KBM-7 (cell line): ENCODE measurements at places on chromosomes 1 and 21.

DNA sequence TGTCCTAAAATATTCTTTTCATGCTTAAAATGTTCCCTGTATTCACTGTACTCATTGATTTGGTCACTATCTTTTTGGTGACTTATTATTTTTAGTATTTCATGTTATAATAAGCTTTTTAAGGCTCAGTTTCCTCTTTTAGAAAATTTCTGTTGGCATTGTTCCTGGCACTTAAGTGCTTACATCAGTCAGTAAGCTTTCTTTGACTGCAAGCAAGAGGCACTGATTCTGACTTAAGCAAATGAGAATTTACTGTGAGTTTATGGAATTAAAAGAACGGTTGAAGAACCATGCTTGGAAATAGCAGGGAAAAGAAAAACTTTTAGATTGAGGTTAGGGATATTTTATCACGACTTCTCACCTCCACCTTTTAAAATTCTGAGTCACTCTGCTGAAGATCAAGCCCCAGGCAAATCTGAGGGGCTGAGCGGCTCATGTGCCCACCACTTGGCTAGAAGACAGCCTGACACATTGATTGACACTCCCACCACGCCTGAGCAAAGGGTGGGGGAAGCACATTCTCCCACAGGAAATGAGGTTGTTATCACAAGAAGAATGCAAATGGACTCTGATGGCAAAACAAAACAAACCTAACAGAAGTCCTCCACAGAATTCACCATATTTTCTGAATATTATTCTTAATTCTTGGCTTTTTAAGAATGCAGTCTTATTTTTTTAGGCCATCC, 102.8 kb downstream of the KCTD3 start:
- DNase-seq: no peak

GRCh38 chr1:215878128-215878527, 311.0 kb downstream of the KCTD3 start:
- no peak for DNase-seq

DNA sequence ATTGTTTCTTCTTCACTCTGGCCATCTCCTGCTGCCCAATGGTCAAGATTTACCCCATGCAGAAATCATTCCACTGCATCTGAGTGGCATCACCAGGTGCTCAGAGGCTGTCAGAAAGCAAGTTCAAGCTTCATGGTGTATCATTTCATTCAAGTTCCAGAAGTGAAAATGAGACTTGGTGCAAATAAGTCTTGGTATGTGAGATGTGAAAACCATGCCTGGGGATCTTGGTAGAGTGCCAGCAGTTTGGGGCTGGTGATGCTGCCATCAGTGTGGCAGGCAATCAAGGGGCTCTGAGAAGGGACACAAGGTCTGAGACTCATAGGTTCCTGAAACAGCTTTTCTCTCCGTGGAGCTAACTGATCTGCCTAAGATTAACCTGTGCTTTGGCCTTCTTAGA, 52.0 kb downstream of the CD2 start:
- DNase-seq: no peak

DNA sequence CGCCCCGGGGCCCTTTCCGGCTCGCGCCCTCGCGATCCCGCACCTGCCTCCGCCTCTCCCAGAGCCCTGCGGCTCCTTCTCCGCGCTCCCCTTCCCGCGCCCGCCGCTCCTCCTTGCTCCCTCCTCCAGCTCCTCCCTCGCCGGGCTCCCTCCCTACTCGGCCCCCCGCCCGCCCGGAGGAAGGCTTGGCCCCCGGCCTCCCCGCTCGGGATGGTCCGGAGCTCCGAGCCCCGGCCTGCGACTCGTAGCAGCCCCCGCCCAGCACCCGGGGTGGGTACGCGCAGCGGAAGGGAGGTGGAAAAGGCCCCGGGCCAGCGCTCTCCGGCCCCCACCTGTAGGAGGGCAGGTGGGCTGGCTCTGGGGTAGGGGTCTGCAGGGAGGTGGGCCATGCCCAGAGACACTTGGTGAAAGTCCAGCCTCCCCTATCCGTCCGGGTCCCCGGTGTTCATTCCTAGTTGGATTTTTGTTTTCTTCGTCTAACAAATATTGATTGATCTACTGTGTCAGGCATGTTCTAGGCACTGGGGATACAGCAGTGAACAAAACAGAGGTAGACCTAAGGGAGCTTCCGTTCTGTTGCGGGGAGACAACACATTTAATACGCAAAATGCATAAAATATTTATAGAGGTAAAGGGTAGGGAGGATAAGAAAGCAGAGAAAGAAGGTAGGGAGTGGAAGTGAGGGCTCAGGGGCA, at the start of gene HTR1D:
Gene HTR1D (minus strand): TSS at position 82 of the 695 bp plus-strand sequence. CDS start 23,283 bp downstream, outside the sequence.
- no peak for DNase-seq

DNA sequence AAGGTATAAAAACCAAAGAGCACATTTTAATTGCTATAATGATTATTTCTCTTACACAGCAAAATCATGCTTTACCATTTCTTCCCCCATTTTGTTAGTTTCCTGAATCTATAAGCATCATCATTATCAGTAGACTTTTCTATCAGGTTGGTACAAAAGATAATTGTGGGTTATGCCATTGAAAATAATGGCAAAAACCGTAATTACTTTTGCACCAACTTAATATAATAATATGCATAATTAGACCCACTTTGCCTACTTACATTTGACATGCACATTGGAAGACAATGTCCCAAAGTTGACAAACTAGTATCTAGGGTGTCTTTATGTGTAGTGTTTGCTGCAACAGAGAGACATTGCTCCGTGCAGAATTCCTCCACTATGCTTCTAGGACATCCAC, 594.2 kb downstream of the LMO4 start:
- no peak for DNase-seq

DNA sequence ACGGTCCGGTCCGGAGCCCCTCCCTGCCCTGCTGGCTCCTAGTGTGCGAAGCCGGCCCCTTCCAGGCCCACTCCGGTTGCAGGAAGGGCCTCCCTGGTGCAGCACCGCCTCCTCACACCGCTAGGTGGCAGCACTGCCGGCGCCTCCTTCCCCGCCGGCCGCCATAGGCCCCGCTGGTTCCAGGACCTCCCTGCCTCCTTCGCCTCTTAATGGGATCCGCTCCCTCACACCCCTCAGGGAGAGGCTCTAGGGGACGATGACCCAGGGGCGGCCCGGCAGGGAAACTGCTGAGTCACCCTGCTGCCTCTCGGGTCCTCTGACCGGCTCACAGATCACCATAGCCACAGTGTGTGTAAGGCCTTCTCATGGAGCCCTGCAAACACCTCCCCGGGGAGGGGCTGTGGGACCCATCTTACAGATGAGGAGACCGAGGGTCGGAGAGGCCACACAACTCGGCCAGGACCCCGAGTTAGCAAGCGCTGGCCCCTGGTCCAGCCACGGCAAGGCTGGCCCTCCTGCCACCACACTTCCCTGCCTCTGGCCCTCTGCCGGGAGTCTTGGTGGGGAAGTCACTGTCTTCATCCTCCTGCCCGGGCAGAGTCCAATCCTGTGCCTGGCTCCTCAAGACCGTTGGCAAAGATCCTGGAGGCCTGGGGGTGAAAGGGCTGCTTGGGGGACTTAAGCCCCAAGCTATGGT, 1.6 kb upstream of the AJAP1 start:
- peak; percentile 52 for DNase-seq

GRCh38 chr21:39048064-39048463, 135.2 kb downstream of the PSMG1 start:
- DNase-seq: no peak

GRCh38 chr1:63635681-63636080, 42.5 kb downstream of the PGM1 start:
- DNase-seq: no peak

GRCh38 chr1:186620566-186621350, 59.5 kb downstream of the PTGS2 start:
- no peak for DNase-seq

GRCh38 chr1:219973213-219973612, 44.9 kb upstream of the SLC30A10 start:
- DNase-seq: no peak

- no peak for DNase-seq
Measured at GRCh38 chr1:15178571-15179484, 25.3 kb downstream of the TMEM51 start.

DNA sequence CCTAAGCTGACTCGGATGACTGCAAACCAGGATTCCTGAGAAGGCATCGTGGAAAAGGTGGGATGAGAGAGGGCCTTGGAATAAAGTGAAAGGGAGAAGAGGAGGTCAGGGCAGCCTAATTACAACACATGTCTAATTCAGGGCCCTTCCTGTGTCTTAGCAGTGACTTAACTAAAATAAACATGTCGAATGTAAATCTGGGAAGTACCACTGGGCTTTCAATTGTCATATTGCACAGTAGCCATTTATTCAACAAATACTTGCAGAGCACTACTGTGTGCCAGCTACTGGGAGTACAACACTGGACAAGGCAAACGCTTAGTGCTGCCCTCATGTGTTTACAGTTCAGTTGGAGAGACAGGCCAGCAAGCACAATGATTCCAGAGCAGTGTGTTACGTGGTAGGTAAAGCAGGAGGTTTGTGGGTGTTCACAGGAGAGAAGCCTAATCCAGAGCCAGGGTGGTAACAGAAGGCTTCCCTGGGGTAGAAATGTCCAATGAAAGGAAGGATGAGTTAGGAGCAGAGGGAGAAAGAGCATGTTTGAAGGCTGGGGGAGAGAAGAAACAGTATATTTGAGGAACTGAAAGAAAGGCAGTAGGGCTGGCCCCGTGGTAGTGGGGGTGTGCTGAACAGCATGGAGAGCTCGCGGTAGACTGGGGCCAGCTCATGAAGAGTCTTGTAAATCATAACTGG, 38.0 kb upstream of the RASAL2 start:
- peak; percentile 84 for DNase-seq

- no peak for DNase-seq
Measured at GRCh38 chr21:26491663-26492062, 81.4 kb downstream of the CYYR1 start.

DNA sequence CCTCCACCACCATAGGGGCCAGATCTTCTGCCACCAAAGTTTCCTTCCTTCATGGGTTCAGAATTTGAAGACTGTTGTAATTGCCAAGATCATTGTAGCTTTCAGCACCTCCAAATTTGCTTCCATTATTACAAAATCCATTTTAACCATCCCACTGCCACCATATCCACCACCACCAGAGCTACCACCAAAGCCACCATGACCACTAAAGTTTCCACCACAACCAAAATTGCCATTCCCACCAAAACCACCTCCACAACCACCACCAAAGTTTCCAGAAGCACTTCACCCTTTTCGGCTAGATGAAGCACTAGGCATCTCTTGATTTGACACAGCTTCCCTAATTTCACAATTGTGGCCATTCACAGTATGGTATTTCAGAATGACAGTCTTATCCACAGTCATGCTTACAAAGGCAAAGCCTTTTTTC, 45.2 kb downstream of the SLC30A7 start:
- no peak for DNase-seq

DNA sequence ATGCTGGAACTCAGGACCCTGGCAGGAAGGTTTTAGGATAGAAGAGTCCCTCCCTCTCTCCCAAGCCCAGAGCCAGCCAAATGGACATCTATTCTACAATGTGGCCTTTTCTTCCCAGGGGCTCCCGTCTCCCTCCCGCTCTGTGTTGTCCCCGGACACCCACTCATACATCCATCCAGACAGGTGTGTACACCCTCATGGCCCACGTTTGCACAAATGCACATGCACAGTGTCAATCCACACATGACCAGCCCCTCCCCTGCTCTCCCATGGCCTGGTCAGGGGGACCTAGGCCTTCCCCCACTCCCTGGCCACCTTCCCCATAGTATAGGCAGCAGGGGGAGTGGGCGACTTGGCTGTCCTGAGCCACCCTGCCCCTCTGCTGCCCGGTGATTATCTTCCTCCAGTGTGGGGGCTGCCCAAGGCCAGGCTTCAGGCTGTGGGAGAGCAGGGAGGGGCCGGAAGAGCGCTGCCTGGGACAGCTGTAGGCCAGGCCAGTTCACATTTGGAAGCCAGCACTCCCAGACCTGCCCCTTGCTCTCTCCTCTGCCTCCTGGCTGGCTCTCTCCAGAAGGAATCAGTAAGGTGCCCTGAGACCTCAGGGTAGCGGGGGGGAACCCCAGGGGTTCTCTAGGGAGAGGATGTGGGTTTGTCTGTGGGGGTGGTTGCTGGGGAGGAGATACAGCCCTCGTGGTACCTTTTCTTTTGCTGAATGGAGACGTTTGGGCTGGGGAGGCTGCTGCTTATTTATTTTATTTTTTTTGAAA, 4.1 kb upstream of the PTPN7 start:
- DNase-seq: peak; percentile 29

DNA sequence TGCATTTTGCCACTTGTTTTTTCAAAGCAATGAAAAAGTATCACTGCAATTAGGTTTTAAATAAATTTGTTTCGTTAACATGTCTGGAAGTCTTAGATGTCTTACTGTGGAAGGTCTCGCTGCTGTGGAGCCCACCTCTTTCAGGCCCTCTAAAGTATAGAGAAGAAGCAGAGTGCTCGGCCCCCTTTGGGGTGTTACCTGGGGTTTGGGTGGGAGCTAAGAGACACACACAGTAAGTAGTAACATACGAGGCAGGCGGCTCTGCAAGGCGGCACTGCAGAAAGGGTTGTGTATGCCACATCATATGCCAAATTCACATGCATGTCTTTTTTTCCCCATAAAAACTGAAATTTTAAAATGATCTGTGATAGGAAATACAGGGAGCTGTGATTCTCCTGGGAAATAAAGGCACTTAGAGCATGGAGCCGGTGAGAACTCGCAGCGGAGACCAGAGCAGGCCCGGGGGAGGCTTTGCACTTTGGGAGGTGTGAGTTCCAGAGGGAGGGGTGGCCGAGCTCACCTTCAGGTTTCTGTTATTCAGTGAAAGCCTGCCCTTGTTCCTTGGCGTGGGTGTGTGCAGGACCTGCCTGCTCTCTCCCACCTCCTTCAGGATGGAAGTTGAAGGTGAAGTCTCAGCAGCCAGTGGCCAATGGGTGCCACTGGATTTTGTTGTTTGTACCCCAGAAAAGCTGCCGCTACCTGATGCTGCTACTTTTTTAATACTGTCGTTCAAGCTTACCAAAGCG, 35.7 kb upstream of the PWP2 start:
- DNase-seq: no peak

DNA sequence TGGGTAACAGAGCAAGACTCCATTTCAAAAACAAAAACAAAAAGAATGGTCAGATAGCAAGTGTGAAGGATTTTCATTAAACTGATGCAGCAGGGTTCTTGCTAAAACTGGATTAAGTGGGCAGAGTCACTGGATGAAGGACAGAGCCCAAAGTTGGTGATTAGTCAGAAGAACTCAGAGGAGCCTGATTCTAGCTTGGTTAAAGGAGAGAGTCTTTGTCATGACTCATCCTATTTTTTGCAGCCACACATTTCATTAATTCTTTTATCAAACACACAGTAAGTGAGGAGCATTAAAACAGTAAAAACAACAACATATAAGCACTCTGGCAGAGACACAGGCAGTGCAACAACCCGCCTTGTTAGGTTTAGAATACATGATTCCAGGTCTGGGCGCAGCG, 56.0 kb upstream of the EDARADD start:
- no peak for DNase-seq

DNA sequence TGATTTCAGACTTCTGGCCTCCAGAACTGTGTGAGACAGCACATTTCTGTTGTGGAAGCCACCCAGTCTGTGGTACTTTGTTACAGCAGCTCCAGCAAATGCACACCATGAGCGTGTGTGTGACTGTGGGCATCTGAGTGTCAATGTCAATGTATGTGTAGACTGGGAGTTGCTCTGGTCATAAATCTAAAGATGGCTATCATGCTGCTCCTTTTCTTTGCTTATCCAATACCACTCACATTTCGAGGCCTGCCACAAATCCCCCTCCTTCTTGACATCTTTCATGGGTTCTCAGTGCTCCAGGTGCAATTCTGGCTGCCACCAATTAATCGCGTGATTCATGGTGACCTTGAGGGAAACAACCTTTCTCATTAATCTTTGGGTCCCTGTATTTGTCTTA, 141.2 kb downstream of the RWDD3 start:
- no peak for DNase-seq

GRCh38 chr1:160520999-160521398, 2.1 kb downstream of the SLAMF6 start:
- peak; percentile 9 for DNase-seq
